Activated CD4-positive, alpha-beta memory T cell treated with anti-CD3 and anti-CD28 coated beads for 36 hours (primary cell): ENCODE measurements at places on chromosomes 3 and 15.

DNA sequence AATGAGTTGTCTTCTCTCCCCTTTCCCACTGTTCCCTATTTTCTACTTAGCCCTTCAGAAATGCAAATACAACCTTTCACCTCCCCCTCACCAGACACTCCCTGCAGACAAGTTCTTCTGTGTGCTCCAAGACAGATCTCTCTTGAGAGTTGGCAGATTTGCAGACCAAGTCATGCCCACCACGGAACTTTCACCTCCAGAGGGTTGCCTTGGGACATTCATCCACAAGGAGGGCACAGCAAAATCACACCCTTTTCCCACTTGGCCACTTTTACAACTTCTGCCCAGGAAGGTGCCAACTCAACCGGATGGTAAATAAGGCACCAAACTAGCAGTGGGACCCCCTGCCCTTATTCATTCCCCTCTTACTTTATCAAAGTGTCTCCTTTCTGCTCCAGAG, 53.5 kb downstream of the SLC30A4 start:
- no peak for DNase-seq

DNA sequence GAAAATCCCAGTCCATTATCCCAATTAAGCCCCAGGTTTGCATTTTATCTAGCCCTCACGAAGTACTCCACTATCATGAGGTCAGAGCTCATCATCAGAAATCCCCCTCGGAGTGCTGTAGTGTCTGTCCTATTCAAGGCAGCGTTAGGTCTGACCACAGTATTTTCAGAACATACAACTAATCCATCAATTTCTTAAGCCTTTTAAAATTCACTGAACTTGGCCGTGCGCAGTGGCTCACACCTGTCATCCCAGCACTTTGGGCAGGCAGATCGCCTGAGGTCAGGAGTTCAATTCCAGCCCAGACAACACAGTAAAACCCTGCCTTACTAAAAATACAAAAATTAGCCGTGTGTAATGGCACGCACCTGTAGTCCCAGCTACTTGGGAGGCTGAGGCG, 11.9 kb downstream of the VGLL4 start:
- DNase-seq: no peak

- DNase-seq: peak; percentile 76
These were observed at the start of gene C2CD4A for GRCh38 chr15:62066663-62067447. Gene C2CD4A (plus strand): TSS chr15:62066977. CDS start chr15:62067614, 637 bp downstream.

DNA sequence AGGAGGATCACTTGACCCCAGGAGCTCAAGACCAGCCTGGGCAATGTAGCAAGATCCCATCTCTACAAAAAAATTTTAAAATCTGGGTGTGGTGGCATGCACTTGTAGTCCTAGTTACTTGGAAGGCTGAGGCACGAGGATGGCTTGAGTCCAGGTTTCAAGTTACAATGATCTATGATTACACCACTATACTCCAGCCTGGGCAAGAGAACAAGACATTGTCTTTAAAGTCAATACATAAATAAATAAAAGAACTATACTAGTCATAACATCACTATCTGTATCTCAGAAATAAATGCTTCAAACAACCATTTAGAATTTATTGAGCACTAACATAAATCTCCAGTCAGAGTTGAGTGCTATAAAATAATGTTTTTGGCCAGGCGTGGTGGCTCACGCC, 8.5 kb upstream of the PHLDB2 start:
- DNase-seq: no peak

DNA sequence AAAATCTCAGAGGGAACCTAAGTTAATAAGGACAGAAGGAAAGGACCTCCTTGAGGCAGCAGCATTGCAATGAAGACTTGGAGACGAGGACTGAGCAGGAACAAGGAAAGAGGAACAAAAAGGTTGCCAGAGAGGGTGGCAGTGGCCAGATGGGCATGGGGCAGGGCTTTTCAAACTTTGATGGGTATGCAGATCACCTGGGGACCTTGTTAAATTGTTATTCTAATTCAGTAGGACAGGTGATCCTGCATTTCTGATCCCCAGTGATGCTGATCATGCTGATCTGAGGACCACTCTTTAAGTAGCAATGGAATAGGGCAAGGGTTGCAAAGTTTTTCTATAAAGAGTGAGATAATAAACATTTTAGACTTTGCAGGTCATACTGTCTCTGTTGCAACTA, 11.1 kb downstream of the COL6A6 start:
- no peak for DNase-seq

- DNase-seq: no peak
These were observed 290.6 kb upstream of the ARHGEF26 start for GRCh38 chr3:153830552-153830951.

GRCh38 chr3:182731764-182732163, 61.5 kb upstream of the ATP11B start:
- DNase-seq: no peak

DNA sequence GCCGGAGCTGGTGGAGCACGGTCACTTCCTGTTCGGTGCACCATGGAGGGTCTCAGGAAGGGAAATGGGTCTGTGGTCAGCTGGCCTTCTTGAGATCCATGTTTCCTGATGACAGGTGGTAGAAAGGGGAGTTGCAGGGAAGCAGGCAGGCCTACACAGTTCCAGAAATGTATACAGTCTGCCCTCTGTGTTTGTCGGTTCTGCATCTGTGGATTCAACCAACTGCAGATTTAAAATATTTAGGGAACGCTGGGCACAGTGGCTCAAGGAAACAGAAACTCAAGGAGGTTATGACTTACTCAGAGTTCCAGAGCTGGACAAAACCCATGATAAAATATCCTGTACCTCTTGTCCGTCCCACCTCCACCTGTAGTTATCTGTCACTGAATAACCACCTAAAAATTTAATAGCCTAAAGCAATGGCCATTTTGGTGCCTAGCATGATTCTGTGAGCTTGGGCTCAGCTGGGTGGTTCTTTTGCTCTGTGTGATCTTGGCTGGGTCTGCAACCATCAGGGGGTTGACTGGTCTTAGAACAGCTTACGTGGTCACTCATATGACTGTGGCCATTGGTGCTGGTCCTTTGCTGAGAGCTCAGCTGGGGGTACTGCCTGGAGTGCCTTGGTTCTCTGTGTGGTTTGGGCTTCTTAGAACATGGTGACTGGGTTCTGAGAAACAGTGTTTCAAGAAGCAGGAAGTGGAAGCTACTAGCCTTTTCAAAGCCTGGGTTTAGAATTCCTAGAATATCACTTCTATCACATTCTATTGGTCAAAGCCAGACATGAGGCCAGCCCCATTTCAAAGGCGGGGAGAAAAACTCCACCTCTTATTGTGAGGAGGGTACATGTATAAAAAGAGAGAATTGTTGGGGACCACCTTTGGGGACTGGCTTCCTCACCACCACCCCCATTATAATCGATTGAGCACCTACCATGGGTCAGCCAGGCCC, 239.7 kb upstream of the BHLHE40 start:
- DNase-seq: peak; percentile 43
